ENCODE measurements at places on chromosomes 7 and 10.

DNA sequence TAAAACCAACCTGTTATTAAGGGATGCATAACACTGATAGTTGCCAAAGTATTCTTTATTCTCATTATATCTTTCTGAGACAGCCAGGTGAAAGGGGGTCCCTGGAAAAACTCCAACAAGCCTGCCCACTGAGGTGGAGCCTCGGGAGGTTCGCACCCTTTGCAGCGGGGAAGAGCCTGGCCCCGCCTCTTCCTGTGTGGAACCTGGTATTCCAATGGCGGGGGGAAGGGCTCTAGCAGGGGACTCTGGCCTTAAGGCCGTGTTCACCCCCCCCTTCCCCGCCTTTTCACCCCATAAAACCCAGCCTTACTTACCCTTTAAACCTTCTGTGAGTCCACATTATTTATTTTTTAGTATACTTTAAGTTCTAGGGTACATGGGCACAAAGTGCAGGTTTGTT lies 62.4 kb upstream of the PDK4 start:
- no peak for DNase-seq

- no peak for DNase-seq
Measured at GRCh38 chr10:8591640-8592039, 537.2 kb downstream of the GATA3 start.

DNA sequence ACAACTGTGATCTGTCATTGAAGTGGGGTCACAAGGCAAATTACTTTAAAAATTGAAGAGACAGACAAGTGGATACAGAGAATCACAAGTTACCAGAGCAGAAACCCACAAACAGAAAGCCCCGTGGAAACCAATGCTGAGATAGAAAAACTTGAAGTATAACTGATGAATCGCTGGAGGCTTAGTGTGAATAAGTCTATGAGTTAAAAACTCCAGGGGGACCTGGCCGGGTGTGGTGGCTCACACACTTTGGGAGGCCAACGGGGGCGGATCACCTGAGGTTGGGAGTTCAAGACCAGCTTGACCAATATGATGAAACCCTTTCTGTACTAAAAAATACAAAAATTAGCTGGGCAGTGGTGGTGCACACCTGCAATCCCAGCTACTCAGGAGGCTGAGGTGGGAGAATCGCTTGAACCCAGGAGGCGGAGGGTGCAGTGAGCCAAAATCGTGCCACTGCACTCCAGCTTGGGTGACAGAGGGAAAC lies 69.7 kb upstream of the ZNRF2 start:
- DNase-seq = no peak

- DNase-seq = no peak
Measured at GRCh38 chr7:70836279-70836678, 295.7 kb upstream of the GALNT17 start.

DNA sequence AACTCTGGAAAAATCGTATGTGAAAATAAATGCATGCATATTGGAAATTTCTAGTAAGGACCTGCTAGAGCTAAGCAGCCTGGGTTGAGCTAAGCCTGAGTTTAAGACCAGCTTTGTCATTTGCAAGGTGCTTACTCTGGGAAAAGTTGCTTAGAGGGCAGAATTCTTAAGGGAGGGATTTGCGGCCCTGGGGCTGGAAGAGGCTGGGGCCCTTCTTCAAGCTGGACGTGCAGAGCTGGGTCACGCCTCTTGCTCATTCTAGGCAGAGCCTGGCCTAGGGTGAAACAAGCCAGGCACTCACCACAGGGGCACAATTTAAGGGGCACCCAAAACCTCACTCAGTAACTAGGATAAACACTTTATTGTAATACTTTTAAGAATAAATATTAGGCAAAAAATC lies 137.2 kb downstream of the ARHGAP22 start:
- DNase-seq = no peak

GRCh38 chr10:86954681-86955500 lies 2.5 kb downstream of the MMRN2 start:
- no peak for DNase-seq

DNA sequence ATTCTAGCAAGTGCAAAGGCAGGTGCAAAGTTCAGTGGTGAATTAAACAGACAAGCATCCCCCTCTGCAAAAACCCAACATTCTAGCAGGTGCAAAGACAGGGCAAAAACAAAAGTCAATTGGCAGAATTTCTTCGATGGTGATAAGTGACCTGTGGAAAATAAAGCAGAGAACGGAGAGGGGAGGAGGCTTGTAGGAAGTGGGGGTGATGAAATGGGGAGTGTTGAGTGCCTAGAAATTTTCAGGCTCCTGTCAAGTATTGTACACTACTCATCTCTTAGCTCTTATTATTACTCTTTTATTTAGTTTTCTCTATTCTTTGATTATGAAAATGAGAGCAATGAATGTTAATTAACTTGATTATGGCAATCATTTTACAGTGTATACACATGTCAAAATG lies 2.4 kb upstream of the CD36 start:
- DNase-seq = no peak

GRCh38 chr7:149598721-149599308 lies 101.2 kb upstream of the ZNF746 start:
- DNase-seq = no peak

DNA sequence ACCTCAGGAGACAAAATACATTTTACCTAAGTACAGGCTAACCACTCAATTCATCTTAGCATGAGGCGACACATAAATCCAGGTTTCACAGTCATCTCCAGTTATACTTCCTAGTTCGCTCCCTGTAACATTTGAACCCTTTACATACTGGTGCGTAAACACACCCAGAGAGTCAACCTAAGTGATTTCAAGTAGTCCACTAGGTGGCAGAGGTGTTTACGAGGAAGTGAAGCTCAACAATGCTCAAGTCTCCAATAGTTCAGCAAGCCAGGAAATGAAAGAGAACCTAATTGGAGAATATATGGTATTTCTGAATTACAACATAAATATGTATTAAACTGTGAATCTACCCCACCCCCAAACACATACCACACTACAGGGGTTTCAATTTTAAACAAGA lies 76.3 kb upstream of the ABCB5 start:
- DNase-seq = no peak

DNA sequence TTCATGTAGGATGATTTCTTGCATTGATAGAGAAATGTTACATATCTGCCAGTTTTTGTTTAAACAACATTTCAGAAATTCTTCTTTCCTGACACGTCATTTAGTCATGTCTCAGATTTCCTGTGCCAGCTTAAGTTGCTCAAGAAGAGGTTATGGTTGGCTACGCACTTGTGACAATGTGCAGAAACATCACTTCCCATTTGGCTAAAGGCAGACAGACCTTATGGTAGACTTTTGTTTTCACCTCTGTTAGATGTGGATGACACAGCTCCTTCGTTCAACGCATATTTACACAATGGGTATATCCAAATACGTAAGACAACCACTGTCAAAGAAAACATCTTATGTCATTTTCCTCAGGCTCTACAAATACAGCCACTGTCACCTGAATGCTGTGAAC lies 125.8 kb downstream of the DOCK4 start:
- no peak for DNase-seq

- no peak for DNase-seq
Measured at GRCh38 chr7:92768501-92769393, 67.6 kb downstream of the CDK6 start.

DNA sequence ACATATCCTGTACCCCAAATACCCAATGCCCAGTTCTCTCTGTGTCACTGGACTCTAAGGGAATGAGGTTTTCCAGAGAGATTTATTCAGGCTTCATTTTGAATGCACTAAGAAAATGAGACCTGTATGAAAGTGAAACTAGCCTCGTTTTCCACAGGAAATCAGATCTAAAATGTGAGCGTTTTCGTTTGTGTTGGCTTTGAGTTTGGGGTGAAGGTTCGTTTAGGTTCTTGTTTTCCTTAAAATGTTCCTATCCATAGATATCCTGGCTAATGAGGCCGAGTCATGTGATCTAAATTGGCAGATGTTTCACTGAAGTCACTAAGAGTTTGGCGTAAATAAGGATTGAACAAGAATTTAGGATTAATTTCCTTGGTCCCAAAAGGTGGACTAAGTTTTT lies 90.9 kb upstream of the BMPER start:
- DNase-seq = no peak

- no peak for DNase-seq
Measured at GRCh38 chr10:77478247-77478961, 159.2 kb downstream of the KCNMA1 start.

DNA sequence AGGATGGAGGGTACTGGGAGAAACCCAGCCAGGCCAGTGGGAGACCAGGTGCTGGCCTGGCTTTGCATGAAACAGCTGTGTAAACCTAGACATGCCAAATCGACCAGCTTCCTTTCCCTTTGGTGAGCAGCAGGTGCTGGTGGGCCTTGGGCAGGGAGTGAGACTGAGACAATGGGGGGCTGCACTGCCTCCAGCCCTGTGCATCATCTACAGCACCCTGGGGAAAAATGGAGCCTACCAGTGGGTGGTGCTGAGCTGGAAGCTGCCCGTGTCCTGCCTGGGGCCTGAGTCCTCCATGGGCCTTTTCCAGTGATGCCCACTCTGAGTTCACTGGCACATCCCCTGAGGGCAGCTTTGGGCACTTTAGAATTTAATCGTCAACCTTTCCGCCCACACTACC lies 19.2 kb upstream of the DDC start:
- no peak for DNase-seq

- DNase-seq = no peak
Measured at GRCh38 chr7:128937647-128938543, at the start of gene IRF5. TSS of gene IRF5 (plus strand) at chr7:128937927. CDS start at chr7:128942082, 4,155 bp downstream.

DNA sequence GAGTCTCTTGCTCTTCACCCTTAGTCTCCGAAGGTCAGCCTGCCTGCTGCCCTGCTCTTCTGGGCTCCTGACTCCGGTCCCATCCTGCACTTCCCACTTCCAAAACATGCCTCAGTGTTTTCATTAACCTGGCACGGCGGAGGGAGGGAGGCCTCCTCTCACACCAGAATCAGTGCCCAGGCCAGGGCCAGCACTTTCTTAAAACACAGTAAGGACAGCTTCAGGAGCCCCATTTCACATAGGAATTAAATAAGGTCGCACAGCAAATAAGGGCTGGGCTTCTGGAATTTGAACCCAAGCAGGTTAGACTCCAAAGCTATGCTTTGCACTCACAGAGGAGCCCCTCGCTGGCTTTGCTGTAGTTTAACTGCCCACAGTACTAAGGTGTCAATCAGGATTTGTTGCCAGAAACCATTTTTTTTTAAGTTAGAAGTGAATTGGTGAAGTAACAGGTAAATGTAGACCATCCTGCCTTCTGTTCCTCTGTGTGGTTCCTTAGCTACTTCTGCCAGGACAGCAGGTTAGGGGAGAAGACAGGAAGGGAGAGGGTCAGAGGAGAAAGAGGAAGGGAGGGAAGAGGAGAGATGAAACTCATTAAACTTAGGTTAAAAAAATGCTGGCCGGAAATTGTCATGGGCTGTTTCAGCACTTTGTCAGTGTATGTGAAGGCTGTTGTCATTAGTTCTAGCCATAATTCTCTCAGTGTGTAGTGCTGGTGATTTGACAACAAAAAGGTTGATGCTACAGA lies 1.1 kb downstream of the RASSF4 start:
- no peak for DNase-seq
